GM13977 (cell line): ENCODE measurements at places on chromosomes 1 and 21.
A peak's percentile ranks its signal among the peaks of the same experiment; 100 is the strongest.

GRCh38 chr1:58927041-58927721, 143.3 kb upstream of the JUN start:
- no peak for DNase-seq

DNA sequence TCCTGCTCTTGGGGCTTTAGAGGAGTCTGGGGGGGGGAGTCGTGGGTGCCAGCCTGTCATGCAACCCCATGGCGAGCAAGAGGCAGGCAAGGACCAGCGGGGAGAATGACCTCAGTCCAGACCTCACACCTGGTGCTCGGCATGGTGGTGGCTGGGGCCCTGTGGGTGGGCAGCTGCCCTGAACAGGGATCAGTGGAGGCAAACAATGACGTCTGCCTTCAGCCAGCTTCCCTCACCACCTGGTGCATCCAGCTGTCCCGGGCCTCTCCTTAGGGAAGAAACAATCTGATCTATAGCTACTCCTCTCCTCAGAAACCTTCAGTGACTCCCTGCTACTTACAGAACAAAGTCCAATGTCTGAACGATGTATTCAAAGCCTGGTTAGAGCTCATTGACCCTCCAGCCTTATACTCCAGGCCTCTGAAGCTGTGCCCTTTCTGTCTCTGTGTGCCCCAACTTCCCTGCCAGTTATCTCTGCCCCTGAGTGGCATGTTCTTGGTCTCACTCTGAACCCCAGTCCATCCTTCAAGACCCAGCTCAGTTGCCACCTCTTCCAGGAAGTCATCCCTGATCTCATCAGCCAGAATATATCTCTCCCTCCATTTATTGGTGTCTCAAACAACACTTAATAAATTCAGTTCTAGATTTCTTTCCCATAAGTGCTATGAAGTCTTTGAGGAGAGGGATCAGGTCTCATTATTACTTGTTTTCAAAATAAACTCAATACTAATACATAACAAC, 6.6 kb downstream of the PADI2 start:
- DNase-seq = no peak

GRCh38 chr1:214967865-214968575, 114.5 kb upstream of the KCNK2 start:
- DNase-seq = no peak

GRCh38 chr1:1058921-1059493, 15.1 kb downstream of the RNF223 start:
- no peak for DNase-seq

GRCh38 chr1:200869376-200869752, 3.4 kb upstream of the GPR25 start:
- DNase-seq = no peak

DNA sequence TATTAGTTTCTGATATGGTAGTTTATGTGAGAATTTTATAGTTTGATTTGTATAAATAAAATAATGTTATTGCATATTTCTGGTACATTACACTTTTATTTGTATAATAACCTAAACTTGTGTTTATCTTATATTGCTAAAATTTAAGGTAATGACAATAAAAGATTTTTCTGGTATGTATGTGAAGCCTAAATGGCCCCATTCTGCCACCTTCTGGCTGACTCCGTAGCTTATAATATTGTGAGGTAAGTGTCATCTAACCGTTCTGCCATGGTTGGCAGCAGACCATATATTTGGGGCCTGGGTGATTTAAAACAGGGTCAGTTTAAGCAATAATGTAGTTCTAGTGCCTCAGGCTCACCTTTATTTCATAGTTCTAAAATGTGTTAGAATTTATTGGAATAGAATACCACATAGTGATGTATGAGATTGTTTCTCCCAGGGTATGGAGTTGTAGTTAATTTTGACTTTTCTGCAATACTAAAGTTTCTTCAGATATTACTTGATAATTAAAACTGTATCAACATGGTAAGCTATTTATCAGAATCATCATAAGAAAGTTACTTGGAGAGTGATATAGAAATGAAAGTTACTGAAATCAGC, 21.2 kb upstream of the PRKACB start:
- DNase-seq = peak; percentile 15

- DNase-seq = no peak
Observed at GRCh38 chr1:109789551-109790180, 25.9 kb upstream of the EPS8L3 start.

DNA sequence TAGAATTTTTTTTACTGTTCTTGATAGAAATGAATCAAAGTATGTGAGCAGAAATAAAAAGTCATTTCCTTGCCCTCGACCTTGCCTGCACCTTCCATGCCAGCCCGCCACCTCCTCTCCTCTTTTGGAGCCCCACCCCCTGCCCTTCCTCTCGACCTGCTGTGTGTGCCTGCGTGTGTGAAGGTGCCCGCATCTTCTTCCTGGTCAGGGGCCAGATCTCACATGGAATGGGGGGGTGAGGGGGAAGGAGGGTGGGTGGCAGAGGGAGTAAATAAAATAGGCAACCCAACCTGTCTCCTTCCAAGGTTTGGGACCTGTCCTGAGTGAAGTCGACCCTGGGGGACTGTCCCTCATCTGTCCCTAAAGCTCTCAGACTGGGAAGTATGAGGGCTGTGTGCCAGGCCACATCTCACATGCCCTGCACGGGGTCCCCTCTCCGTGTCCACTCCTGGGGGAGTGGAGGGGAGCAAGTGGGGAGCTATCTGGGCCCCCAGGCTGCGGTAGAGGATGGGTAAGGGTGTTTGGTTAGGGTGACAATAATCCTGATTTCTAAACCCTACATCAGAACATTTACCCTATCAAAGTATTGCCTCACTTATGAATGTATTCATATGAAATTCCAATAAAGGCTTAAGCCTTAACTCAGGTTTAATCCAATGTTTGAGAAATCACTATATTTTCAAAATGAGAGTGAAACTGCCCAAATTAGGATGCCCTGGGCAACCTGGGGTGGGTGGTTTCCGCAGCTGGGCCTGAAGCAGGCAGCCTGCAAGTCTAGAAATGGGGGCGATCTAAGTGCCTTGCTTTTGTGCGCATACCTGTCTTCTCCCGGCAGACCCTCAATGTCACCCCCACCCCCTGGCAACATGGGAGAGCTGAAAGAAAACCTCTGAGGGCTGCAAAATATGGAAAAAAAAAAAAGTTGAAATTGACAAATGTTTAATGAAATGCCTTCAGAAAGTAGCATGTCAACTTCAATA, 15.4 kb downstream of the AMPD2 start:
- DNase-seq = no peak

DNA sequence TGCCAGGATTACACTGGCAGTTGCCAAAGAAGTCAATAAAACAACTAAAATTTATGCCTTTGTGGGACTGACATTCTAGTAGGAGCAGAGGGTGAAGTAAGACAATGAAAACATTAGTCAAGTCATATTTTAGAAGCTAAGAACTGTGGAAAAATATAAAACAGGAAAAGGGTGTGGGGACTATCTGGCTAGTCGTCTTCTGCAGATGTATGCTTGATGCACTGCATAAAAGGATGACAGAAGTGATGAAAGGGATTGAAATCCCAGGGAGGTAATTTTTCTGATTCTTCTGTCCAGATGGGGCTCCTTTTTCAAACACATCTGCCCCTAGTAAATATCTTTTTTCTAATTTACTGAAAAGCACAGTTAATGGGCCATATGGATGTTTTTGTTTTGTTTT, 706.3 kb downstream of the ADGRL2 start:
- DNase-seq = no peak

- DNase-seq = no peak
Observed at GRCh38 chr1:199529324-199529723, 498.2 kb upstream of the NR5A2 start.

DNA sequence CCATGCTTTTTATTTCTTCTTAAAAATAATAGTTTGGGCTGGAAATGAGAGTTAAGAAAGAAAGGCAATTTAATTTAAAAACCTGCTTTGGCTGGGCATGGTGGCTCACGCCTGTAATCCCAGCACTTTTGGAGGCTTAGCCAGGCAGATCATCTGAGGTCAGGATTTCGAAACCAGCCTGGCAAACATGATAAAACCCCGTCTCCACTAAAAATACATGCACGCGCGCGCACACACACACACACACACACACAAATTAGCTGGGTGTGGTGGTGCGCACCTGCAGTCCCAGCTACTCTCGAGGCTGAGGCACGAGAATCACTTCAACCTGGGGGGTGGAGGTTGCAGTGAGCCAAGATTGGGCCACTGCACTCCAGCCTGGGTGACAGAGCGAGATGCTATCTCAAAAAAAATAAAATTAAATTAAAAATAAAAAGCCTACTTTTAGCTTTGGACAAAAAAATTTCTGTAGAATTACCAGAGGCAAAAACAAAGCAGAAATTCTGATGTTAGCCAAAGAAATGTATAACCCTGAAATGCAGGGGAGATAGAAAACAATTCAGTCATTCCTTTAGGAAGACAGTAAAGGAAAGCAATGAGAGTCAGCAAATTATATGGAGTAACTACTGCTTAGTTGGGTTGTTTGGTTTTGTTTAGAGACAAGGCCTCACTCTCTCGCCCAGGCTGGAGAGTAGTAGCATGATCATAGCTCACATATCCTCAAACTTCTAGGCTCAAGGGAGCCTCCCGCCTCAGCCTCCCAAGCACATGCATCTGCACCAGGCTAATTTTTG, 15.7 kb upstream of the IPP start:
- DNase-seq = no peak
